ENCODE measurements at places on chromosomes 11 and 22.

- DNase-seq, result no peak
Measured at GRCh38 chr11:80718611-80719291, 1277.9 kb upstream of the TENM4 start.

- DNase-seq, result no peak
Measured at GRCh38 chr22:49153921-49154320, 673.8 kb downstream of the BRD1 start.

GRCh38 chr22:31957970-31958594 is 13.7 kb downstream of the YWHAH start:
- no peak for DNase-seq

- DNase-seq, result no peak
Measured at GRCh38 chr11:17298302-17298701, 21.8 kb downstream of the NUCB2 start.

DNA sequence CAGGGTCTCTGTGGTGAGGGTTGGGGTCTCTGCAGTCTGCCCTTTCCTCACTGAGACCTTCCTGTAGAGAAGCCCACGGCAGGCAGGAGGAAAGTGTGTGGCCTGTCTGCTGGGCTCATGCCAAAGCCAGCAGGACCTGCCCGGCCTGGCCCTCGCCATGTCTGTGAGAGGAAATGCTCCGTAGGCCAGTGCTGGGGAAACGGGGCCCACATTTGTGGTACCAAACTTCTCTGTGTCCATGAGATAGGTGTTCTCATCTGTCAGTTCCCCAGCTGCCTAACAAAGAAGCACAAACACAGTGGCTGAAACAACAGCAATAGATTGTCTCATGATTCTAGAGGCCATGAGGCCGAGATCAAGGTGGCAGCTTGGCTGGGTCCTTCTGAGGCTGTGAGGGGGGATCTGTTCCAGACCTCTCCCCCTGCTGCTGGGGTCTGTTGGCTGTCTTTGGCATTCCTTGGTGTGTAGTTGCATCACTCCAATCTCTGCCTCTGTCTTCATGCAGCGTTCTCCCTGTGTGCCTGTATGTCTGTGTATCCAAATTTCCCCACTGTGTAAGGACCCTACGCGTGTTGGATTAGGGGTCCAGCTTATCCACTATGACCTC is 772.5 kb downstream of the TBC1D22A start:
- DNase-seq, result no peak

GRCh38 chr11:91248199-91248807 is 976.3 kb upstream of the FAT3 start:
- DNase-seq, result no peak

GRCh38 chr11:27395556-27396258 is 32.7 kb upstream of the CCDC34 start:
- DNase-seq, result no peak

- no peak for DNase-seq
Measured at GRCh38 chr11:77346906-77347603, 45.6 kb upstream of the GDPD4 start.

DNA sequence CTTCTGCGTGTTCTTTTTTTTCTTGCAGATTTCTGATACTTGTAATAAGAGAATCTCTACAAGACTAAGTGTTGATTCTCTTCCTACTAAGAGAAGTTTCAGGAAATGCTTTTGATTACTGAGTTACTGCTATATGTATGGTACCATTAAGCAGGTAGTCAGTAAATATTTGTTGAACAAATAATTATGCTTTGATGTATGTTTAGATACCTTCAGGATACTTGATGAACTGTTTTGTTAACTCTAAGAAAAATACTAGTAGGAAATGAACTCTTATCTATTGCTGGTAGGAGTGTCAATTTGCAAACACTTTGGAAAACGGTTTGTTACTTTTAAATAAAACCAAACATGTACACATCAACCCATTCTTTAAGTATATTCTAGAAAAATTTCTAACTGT is 90.6 kb downstream of the TMEM135 start:
- no peak for DNase-seq

DNA sequence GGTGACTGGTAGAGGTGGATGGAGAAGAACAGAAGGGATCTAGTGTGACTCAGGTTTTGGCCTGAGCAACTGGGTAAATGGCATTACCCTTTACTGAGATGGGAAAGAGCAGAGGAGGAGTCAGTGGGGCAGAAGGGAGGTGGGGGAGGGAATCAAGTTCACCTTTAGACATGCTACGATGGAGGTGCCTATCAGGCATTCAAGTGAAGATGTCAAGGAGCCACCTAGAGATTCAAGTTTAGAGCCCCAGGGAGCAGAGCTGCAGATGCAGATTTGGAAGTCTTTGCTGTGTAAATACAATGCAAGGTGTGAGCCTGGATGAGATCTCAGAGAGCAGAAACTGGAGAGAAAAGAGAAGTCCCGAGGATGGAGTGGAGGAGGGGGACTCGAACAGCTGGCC is 979 bp upstream of the MOGAT2 start:
- no peak for DNase-seq

DNA sequence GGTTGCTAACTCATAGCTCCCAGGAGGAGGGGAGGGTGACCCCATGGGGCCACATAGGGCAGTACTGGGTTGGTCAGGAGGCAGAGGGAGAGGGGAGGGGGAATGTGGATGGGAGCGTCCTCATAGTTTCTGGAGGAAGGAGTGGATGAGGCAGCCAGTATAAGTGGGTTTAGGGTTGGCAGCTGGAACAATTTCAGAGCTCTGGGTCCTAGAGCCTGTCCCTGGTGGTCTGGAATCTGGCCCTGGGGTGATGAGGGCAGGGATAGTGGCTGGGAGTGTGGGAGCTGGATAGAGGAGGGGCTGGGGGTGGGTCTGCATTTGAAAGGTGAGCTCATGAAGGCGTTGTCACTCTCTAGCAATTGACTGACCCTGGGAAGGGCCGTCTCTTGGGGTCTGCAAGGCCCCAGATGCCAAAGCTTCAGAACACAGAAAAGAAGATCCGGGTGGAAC is 5.3 kb upstream of the MRGPRG start:
- DNase-seq, result no peak

- no peak for DNase-seq
Measured at GRCh38 chr11:119404872-119405271, 18.1 kb downstream of the THY1 start.

- no peak for DNase-seq
Measured at GRCh38 chr11:108790501-108791299, 125.8 kb downstream of the DDX10 start.

GRCh38 chr11:31106968-31107576 is 262.5 kb downstream of the DCDC1 start:
- peak; percentile 5 for DNase-seq

- no peak for DNase-seq
Measured at GRCh38 chr22:49976439-49977175, 16.0 kb downstream of the PIM3 start.

DNA sequence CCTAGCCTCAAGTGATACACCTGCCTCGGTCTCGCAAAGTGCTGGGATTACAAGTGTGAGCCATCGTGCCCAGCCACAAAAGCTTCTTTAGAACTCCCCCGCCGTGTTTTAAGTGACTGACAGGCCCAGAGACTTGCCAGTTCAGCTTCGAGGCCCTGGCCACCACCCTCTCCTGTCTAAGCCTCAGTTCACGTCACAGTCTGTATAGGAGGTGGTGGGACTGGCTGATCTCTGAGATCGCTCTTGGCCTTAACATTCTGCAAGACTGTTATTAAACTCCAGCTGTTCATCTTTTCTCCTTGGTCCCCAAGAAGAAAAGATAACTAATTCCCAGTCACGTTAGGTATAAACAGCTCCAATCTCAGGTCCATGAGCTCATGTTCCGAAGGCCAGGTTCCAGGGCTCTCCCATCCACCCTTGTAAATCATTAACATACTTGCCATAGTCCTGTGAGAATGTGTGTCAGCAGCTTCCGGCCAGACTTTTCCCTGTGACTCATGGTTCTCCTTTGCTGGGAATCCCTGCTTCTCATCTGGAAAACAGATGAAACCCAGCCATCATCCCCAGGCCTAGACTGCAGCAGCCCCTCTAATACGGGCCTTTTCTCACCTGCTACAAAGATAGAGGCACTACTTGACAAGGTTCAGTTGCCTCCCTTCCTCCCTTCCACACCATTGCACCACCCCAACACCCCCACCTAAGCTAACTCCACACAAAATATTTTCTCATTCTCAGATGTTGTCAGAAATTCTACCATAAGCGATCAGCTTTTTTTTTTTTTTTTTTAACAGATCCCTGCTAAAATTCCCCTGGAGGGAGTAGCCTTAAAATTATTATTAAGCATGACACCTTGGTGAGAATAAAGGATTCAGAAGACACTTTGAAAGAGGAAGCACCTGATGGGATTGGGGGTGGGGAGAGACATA is 5.6 kb upstream of the KIAA0930 start:
- no peak for DNase-seq

DNA sequence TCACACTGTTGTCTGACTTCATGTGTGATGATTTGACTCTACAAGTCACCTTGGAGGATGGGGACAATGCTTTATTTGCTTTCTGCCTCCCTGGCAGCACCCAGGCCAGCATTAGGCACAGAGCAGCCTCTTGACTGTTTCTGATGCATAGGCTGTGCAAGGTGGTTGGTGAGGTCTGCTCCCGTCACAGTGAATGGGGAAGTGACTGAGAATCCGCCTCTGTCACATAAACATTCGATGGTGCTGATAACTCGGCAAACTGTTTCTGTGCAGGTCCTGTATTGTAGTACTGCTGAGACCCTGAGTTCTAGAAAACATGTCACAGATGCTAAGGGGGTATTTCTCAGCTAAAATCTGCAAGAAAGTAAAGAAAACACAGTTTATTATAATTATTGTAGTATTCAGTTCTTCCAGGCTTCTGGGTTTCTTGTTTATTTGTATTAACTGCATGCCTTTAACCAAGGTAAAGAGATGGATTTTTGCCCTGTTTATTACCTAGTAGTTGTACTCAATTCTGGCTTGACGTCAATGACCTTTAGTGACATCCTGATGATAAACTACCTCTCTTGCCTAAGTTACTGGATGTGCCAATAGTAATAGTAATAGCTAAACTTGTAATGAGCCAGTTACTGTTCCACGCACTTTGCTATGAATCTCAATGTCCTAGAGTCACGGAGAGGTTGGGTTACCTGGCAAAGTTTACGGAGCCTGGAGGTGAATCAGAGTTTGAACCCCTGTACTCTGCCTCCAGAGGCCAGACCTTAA is 24.8 kb upstream of the RCN1 start:
- DNase-seq, result no peak

DNA sequence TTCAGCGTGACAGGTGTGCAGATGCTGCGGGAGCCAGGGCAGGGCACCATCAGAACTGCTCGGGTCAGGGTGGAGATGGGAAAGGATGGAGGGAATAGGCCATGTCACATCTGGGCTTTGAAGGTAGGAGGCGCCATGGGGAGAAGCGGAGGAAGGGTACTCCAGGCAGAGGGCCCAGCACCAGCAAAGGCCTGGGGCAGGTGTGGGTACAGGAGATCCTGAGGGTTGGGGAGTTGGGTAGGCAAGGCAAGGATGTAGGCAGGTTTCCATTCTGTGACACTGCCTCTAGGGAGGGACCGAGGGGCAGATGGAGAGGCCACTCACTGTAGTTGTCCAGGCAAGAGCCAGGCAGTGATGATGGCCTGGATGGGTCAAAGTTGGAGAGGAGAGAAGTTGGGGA is 8.5 kb downstream of the EMID1 start:
- DNase-seq, result no peak

- no peak for DNase-seq
Measured at GRCh38 chr11:134020598-134020997, 48.3 kb upstream of the JAM3 start.

DNA sequence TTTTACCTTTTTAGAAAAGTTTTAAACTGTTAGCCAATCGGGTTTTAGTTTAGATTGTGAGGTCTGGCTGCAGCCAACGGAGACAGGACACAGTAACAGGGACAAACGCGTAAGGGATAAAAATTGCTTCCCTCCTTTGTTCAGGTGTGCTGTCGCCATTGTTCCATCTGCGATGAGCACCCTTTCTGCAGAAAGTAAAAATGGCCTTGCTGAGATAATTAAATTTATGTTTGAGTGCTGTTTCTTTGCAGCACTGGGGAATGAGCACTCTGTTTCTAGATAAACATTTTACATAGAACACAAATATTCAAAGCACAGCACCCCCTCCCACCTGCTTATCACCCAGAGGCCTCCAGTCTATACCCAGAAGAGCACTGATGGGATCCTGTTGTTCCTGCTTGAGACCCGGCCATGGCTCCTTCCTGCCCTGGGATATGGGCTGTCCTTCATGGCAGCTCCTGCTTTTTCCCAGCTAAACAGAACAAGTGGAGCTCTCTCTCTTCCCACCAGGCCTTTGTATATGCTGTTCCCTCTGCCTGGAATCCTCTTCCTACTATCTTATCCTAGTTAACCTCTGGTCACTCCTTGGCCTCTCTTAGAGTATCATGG is 34.3 kb upstream of the CELSR1 start:
- DNase-seq, result no peak

DNA sequence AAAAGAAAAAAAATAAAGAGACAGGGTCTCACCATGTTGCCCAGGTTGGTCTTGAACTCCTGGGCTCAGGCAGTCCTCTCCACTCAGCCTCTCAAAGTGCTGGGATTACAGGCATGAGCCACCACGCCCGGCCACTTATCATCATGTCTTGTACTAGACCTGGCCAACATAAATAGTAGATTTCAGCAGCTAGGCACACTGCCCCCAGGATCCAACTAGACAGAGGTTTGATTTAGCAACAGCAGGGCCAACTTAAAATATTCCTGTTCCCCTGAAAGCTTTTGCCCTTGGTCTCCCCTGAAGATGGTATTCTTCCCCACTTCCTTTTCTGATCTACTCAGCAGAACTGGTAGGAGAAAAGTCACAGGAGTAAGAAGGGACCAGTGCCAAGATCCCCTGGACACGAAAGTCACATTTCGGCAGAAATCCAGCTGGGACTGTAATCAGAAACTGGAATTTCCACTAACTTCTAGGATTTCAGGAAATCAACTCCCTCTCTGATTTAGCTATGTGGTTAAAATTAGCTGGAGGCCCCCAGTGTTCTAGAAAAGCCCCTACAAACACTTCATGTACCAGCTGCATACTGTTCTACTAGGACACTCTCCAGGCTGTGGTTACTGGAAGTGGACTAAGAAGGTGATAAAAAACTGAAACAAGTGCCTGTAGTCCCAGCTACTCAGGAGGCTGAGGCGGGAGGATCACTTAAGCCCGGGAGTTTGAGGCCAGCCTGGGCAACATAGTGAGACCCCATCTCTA is 8.9 kb upstream of the PPP2R1B start:
- no peak for DNase-seq

Measured in cerebellar nuclear complex (tissue), 1 donor.